ENCODE measurements at places on chromosomes 12 and 14.

DNA sequence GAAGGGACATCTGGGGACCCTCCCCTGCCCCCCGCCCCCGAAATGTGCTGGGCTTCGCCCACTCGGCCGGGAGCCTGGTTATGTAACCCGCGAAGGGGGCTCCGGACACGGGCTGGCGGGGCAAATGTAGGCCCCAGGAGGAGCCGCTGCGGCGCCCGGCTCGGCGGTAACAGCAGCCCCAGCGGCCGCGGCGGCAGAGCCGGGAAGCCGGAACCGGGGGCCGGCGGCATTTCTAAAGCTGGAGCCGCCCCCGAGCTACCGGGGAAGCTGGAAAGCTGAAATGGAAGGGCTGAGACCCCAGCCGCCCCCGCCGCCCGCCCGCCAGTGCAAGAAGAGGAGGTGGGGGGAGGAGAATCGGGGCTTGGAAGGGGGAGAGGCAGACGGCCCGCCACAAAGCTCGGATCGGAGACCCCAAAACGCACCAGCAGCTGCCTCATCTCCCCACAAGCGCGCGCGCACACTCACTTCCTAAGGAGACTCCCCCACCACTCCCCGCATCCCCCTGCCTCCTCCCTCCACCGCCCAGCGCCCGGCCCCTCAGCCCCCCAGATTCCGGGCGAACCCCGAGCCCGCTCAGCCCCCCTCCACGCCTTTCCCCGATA lies 1.5 kb downstream of the KDM2B start:
- peak; percentile 16 for DNase-seq

GRCh38 chr12:52600941-52601481 lies at the start of gene KRT72:
TSS of gene KRT72 (minus strand) at chr12:52601463. CDS start at chr12:52601452, 11 bp downstream.
- DNase-seq, result no peak

- no peak for DNase-seq
These were observed 305.6 kb downstream of the KCNH5 start for GRCh38 chr14:62739647-62740046.

GRCh38 chr14:57287745-57288144 lies 19.0 kb downstream of the AP5M1 start:
- DNase-seq, result no peak

DNA sequence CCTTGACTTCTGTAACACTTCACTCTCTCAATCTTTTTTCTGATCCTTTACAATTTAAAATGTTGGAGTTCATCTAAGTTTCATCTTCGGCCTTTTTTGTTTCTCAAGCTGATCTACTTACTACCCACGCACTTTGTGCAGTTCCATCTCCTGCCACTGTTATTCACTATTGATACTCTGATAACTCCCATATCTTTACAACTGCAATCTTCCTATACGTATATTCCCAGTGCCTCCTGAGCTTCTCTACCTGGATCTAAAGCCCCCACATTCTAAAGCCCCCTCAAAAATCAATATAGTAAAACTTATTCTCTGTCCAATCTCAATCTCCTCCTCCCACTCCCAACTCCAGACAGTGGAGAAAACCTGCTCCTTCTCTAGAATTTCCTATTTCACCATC lies 5.9 kb downstream of the ATG2B start:
- no peak for DNase-seq

DNA sequence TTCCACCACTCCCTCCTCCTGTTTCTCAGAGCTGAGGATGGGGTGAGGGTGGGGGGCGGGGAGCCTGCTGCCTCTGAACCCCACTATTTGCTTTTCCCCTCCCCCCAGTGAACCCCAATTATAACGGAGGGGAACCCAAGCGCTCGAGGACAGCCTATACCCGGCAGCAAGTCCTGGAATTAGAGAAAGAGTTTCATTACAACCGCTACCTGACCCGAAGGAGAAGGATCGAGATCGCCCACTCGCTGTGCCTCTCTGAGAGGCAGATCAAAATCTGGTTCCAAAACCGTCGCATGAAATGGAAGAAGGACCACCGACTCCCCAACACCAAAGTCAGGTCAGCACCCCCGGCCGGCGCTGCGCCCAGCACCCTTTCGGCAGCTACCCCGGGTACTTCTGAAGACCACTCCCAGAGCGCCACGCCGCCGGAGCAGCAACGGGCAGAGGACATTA lies 1.1 kb downstream of the HOXC4 start:
- no peak for DNase-seq

DNA sequence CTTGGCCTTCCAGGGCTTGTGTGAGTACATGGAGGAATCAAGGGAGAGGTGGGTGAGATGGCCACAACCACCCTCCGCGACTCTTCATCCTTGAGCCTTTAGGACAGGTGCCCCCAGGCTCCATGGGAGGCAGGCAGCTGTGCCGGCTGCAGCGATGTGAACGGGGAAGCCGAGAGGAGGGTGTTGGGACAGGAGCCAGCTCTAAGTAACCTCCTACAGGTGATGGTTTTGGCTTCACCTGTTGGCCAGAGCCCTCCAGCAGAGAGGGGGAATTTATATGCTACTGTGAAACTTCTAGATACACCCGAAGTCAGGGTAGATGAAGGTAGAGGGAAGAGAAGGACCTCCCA lies 132.2 kb upstream of the HIF1A start:
- DNase-seq, result no peak

DNA sequence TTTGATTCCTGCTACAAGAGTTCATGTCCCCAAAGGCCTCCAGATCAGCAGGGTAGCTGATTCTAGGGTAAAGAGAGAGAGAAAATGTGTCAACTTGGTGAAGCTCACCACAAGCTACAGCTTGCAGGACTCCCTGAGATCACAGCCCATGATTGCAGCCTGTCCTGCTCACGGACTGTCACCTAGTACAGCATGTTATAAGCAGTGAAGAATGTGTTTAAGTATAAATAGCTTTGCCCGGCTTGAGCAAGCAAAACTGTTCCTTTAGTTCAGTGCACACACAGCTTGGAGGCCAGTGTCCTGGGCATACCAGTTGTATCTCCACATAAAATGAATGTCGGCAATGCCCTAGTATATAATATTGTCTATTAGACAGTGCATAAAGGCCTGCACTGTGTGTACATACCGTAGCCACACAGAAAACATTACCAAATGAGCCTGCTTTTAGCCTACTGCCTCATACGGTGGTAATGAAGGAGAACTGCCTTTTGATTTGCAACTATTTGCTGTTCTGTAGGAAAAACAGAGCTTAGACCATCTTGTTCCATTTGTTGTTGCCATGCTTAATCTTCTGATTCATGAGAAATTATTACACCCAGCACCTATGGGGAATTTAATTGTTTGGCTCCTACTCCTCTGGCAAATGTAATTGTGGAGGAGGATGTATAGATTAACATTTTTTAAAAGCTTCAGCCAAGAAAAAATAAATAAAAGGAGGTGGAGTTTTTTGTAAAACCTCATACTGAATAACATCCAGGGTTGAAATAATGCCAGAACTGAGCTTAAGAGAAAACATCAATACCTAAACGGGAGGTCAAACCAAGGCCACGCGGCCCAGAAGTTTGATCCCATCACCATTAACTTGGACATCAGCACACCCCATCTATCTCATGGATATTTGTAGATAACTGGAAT lies 108.1 kb upstream of the G2E3 start:
- DNase-seq, result no peak

DNA sequence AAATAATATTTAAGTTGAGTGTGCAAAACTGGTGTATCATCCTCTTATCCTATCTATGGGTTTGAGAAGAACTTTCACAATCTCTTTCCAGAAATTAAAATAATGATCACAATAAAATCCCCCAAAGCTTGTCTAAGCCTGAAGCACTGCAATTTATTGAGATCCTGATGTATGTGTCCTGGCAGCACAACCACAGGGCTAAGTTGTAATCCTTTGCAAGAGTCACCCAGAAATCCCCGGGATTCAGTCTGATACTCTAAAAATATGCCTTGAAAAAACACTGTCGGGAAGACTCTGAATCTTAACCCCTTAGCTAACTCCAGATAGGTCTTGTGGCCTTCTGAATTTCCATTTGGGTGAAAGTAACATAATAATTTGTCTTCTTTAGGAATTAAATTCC lies 40.3 kb upstream of the STXBP6 start:
- no peak for DNase-seq

DNA sequence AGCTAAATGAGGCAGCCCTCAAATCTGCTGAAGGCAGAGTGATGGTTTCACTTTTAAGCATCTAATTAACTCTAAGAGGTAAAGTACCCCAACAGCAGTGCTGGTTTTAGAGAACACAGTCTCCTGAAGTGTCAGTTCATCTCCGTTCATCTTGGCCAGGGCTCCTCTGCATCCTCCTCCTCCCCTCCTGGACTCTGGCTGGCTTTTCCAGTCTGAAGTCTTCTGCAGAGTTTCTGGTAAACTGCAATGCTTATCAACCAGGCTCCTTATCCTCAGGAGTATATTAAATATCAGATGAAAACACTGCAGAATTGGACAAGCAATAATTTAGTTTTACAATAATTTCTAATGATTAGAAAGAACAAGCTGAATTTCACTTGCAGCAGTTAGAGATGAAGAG lies 115.4 kb downstream of the GTF2A1 start:
- no peak for DNase-seq

- peak; percentile 66 for DNase-seq
These were observed 795 bp downstream of the STAT6 start for GRCh38 chr12:57110104-57111030.

DNA sequence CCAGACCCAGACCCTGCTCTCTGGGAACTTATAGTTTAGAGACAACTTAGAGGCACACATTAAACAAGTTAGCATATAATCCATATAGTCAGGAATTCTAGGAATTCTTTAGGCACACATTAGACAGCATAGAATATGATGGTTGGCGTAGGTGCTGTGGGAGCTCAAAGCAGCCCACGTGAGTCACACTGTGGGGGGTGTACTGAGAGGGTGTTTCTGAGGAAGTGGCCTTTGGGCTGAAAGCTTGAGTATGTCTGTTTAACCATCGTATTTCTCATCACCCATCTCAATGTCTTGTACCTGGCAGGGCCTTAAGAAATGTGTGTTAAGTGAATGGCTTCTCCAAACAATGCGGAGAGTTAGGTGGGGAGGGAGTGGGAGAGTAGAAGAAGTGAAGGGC lies 67.2 kb downstream of the TMEM30B start:
- no peak for DNase-seq

- DNase-seq, result no peak
These were observed 17.9 kb upstream of the PLEKHG6 start for GRCh38 chr12:6292606-6293005.

DNA sequence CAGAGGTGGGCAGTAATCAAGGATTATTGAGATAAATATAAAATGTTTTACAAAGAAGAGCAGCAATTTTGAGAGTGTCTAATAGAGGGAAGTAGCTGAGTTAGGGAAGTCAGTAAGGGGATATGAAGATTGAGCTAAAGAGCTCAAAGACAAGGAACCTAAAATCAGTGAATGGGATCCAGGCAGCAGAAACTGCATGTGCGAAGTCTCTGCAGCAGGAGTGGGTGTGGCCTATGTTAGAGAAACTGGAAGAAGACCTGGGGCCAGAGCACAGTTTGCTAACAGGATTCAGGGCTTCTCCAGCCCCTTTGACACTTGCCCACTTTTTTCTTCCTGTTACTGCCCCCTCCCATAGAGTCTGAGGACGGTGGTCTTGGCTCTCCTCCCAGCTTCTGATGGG lies 36.3 kb upstream of the PLXNC1 start:
- DNase-seq, result no peak

DNA sequence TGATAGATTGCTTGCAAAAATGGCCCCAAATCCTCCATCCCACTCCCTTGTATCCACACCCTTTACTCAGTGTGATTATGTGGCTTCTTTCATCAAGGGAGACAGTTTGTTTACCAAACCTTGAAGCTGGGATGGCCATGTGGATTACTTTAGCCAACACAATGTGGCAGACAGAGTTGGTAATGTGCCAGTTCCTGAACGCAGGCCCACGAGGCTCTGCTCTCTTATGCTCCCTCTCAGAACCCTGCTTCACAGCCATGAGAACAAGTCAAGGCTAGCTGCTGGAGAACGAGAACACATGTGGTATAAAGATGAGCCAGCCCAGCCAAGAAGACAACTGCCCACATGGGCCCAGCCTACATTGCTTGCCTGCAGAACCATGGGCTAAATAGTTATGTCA lies 162.3 kb downstream of the NDUFA12 start:
- no peak for DNase-seq

DNA sequence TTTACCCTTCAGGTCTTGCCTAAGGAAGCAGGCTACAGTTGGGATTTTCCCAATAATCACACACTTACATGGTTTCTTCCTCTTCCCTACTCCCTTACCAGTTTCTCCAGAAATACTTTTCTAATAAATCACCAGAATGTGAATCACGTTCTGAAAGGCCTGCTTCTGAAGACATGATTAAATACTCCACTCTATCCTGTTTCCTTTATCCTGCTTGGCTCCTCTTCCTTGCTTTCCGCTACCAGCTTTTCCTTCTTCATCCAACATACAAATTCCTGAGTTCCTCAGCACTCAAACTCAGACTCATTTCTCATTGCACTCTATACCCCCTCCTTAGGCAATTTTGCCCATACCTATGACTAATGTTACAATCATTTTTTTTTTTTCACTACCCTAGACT lies 118.3 kb downstream of the MGAT4C start:
- no peak for DNase-seq

DNA sequence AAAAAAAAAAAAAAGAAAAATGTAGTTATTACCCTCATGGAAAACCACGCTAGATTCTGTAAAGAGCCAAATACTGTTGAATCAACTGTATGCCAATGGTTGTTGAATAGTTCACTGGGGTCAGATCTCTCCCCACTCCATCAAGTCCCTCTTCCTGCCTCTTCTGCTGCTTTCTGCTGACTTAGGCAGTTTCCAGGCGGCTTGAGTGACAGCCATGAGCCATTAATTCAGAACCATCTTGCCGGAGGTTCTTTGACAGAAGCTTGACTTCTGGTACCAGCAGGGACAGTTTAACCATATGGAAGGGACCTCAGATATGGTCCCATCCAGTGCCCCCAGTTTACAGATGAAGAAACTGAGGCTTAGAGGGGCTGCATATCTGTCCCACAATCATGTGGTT lies 34.5 kb downstream of the TSPAN11 start:
- no peak for DNase-seq

GRCh38 chr14:21204167-21205025 lies 48.5 kb upstream of the OR5AU1 start:
- no peak for DNase-seq

DNA sequence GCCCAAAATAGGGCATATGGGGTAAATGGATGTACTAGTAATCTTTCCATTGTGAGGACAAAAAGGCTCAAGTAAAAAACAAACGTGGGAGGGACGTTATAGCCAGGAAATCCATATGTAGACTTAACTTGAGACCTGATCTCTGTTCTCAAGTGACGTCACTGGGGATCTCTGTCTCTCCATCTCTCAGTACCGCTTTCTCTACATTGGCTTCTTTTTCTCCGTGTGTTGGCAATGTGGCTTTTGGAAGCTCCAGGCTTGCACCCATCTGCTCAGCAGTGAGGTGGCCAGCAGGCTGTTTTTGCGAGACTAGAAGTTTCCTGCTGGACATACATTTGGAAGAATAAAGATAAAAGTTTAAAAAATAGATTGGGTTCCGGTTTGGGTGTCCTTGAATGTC lies 66.0 kb upstream of the NRXN3 start:
- DNase-seq, result no peak

DNA sequence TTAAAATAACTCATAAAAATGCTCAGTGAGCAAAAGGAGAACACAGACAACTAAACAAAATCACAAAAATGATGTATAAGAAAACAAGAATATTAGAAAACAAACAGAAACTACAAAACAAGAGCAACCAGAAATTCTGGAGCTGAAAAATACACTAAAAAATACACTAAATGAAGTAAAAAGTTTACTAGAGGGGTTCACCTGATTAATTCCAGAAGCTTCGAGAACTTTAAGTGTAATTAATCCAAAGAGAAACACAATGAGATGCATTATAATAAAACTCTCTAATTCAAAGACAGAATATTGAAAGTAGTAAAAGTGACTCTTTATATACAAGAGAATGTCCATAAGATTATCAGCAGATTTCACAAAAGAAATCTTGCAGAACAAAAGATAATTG lies 558.4 kb downstream of the CCER1 start:
- DNase-seq, result no peak
